ENCODE measurements at places on chromosomes 6 and 20.

DNA sequence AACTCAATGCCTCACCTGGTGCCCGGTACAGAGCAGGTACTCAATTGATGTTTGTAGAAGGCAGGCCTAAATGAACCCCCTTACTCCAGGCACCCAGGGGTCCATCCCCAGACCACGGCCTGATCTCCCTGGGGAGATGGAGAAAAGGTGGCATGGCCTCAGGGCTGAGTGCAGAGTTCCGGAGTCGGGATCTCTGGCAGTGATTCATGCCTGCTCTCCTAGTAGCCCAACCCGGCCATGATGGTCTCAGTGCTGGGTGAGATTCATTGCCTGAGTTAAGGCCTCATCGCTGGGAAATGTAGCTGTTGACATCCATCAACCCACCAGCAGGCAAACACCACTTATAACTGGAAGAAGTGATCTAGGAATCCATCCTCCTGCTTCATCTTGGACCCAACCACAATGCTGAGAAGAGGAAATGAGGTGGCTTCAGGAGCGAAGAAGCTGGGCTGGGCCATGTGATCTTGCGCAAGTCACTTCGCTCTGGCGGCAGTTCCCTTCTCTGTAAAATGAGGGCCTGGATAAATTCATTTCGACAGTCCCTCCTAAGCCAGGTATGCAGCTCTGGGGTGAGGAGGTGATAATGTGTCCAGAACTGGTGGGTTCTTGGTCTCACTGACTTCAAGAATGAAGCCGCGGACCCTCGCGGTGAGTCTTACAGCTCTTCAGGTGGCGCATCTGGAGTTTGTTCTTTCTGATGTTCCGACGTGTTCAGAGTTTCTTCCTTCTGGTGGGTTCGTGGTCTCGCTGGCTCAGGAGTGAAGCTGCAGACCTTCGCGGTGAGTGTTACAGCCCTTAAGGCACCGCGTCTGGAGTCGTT, 24.7 kb downstream of the ETV7 start:
- DNase-seq: no peak

- DNase-seq: no peak
Measured at GRCh38 chr20:23090878-23091277, 4.8 kb upstream of the CD93 start.

- no peak for DNase-seq
Measured at GRCh38 chr20:8265588-8265987, 133.5 kb downstream of the PLCB1 start.

- DNase-seq: no peak
Measured at GRCh38 chr6:34947561-34947960, 58.5 kb downstream of the ANKS1A start.

GRCh38 chr6:45075246-45075645, 252.9 kb upstream of the RUNX2 start:
- no peak for DNase-seq
